ENCODE measurements at places on chromosomes 12 and 14.

DNA sequence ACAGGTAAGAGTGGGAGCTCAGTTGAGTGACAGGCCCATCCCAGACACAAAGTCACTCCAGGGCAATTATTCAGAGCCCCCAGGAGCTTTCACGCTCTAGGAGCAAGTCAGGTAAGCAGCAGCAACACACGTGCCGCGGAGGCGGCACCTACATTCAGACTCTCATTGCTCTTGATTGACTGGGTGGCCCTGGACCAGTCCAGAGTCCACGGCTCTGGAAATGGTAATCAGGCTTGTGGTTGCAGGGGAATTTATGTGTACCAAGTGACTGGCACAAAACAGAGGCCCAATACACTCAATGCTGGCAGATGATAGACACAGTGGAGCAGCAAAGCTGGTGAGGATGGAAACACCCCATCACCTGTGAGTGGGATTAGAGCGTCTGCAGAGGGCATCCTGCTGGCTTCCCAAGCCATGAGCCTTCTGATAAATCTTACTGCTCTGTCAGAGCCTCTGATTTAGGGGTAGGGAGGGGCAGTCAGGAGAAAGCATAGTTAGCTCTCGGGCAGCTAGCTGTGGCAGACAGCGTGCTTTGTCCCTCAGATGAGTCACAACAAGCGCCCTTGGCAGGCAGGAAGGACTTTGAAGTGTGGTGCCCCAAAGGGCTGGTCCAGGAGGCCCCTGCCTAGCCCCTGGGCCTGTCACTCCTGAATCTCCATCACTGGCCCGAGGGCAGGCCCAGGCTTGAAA is 344.7 kb downstream of the CACNA1C start:
- no peak for DNase-seq

DNA sequence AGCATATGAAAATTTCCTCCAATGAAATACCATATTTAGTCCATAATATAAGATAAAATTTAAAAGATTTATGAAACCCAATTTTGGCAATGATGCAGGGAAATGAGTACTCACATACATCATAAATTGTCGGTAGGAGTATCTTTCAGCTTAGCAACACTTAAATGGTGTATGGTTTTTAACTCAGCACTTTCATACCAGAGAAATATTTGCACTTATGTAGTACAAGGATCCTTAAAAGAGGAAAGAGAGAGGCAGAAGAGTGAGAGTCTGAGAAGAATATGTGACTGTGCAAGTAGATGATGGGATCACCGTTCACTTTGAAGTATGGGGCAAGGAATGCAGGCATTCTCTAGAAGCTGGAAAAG is 379.3 kb upstream of the DCN start:
- no peak for DNase-seq

DNA sequence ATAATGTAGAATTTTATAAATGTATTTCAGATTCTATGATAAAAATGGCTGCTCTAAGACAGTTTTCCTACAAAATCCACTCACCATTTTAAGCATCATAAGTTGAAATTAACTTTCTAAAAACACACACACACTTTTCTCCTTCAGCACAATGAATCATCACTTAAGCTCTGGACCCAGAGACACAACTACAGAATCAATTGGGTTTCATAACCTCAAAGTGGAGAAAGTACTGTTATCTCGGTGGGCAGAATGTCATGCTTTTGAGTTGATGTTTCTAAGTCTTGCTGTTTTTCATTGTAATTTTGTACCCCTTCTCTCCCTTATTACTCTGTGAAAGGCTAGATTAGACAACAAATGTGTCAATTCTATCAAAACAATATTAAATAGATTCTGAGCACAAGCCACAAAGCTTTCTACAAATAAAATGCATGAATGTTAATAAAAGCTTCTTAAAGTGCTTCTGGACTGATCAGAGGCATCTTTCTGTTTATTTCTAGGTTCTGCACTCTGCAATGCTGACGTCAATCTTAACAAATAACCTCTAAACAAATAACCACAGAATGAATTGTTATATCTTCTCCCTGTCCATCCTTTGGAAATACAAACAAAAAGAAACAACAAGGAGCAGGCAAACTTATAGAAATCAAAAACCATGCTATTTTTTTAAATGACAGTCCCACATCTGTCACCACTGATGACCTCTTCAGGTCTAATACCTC is 8.2 kb downstream of the IPO8 start:
- no peak for DNase-seq

GRCh38 chr14:88411039-88411438 is 25.6 kb downstream of the SPATA7 start:
- no peak for DNase-seq

DNA sequence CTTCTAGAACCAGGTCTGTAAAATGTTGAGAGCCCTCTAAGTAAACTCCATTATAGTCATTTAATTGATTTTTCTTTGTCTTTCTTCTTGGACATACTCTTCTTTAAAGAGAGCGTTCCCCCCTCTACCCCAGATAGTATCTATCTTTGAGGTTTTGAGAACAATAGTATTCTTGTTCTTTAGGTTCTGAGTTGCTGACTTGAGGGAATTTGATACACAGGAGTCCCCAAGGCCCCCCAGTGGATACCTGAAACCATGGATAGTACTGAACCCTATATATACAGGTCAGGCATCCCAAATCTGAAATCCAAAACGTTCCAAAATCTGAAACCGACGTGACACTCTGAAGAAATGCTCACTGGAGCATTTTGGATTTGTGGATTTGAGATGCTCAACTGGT is 65.5 kb downstream of the FUT8 start:
- DNase-seq = no peak

DNA sequence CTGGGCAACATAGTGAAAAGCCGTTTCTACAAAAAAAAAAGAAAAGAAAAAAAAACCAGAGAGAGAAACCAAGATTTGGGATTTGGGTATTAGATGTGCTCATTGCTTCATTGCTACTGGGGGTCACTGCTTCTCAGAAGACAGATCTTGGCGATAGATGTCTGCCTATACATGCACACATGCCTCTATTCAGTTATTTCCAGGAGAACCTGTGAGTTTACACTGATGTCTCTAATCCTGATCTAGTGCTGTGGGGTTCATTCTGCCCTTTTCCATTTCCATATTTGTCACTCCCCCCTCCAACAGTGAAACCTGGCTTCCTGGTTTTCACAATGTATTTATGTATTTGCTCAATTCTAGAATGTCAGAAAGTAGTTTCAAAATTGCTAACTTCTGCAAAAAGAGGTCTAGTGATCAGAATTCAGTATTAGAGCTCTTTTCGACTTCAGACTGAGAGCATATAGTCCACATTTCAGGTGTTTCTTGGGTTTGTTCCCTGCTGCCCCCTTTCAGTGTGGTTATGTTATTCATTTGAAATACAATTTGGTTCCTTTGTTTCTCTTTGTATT is 111.0 kb downstream of the SLC25A47 start:
- DNase-seq = no peak

DNA sequence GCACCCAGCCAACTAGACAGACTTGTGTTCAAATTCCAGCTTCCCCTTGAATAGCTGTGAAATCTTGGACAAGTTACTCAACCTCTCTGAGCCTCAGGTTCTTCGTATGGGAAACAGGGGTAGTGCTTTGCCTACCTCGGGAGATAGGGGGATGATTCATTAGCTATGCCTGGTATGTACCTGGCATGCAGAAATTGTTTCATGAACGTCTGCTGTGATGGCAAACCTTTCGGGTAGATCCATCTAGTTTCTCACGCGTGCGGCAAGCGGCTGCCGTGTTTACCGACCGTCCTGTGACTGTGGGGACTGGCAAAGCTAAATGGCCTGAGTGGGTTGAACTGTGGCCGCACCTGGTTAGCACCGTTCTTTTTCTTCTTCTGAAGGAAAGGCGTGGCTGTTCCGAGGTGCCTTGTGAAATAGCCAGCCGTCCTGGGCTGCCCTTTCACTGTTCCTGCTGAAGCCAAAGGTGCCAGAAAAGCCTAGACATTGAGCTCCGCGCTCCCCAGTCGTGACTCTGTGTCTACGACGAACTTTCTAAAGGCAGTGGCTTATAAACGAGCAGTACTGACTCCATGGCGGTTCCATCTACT is 40.6 kb upstream of the MED13L start:
- DNase-seq = no peak

- DNase-seq = no peak
Measured at GRCh38 chr12:46174061-46174662, 94.7 kb downstream of the SLC38A1 start.

DNA sequence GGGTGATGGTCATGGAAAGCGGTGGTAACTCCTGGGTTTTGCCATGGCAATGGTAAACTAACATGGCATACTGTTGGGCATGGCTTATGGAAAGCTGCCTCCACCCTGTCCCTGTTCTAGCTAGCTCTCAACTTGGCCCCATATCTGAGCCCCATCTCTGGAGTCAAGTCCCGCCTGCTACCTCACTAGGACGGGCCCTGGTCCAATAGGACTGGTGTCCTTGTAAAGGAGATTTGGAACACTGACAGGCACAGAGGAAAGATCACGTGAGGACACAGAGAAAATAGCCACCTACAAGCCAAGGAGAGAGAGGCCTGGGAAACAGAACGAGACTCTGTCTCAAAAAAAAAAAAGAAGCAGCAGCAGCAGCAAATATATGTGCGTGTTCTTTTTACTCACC is 59.8 kb downstream of the RNFT2 start:
- no peak for DNase-seq

GRCh38 chr14:55756078-55756477 is 176.1 kb downstream of the KTN1 start:
- DNase-seq = no peak

GRCh38 chr12:46503637-46504175 is 131.1 kb upstream of the SLC38A2 start:
- DNase-seq = no peak

DNA sequence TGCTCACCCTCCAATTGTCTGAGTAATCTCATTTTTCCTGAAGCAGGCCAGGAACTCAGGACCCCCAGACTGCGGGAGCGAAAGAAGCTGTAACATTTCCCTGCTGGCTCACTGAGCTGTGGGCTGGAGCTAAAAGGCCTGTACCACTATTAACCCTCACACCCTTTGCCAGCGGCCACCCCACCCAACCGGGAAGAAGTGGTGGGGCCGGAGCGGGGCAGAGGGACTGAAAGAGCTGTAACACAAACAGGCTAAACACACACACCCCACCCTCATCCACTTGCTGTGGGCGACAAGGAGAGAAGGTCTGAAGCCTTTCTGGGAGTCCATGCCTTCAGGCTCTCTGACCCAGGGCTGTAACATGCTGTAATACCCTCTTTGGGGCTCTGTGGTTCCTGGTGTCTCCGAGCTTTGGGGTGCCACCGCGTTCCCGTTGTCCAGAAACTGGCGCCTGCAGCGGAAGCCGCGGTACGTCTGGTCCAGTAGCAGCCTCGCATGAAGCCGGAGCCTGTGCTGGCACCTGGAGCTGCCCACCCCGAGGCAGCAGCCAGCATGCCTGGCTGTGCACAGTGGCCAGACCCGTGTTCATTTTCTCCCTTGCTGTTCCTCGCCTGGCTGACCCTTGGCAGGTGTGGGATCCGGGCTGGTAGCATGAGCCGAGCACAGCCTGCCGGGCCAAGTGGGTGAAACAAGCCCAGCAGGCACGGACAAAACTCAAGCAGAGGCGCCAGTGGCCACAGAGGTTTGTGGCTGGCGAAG is 345.5 kb upstream of the MGAT4C start:
- DNase-seq = no peak

- DNase-seq = peak; percentile 62
Measured at GRCh38 chr14:61322011-61322798, 826 bp downstream of the PRKCH start.

GRCh38 chr14:96108061-96108795 is 69.1 kb downstream of the C14orf132 start:
- DNase-seq = no peak

- no peak for DNase-seq
Measured at GRCh38 chr12:75354011-75354410, 19.5 kb downstream of the GLIPR1L1 start.

GRCh38 chr12:98530068-98530467 is 14.7 kb downstream of the TMPO start:
- no peak for DNase-seq

DNA sequence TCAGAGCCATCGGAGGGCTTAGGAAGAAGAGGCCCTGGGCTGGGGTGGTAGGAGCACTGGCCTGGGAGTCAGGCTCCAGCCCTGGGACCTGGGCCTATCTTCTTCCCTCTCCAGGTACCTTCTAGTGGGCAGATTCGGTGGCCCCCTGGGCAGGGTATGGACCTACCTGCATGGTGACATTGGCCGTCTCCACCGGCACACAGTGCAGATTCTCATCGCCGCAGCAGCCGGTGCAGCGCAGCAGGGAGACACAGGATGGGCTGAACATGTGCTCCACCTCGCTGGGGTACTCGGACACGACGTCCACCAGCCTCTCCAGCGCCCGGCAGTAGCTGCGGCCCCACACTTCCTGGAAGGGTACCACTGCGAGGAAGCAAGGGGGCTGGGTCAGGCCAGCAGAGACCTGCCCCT is 6.2 kb downstream of the PGF start:
- DNase-seq = no peak

DNA sequence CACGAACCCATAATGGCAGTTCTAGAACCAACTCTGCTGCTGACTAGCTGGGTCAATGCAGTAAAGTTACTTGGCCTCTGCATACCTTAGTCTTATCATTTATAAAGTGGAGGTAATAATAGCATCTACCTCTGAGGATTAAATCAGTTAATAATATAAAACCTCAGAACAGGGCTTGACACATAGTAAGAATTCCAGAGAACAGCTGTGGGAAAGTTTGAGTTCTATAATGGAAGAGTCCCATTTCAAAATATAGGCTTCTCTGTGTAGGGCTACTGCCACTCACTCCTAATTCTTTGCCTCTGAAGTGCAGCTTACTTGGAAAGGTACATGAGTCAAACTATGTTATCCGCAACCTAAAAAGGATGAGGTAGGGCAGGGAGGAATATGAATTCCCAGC is 269.2 kb upstream of the PRKD1 start:
- DNase-seq = no peak

- no peak for DNase-seq
Measured at GRCh38 chr14:99427632-99428300, 52.9 kb downstream of the SETD3 start.

GRCh38 chr12:64946132-64946829 is 121.8 kb downstream of the TBC1D30 start:
- peak; percentile 59 for DNase-seq

DNA sequence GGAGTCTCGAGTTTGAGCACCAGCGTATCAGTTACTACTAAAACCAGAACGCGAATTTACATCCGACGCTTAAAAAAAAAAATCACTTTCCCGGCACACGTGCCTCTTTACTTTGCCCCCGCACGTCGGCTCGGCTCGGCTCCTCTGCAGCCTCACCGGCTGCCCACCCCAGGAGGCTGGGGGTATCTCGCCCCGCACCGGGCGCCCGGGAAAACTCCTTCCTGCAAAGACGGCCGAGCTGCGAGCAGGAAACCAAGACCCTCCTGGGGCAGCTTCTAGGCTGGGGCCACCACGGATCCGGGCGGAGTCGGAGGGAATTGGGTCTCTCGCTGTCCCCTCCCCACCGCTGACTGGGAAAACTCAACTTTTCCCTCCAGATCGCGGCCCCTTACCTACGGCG is 610 bp downstream of the VSIG10 start:
- no peak for DNase-seq

Measured in right lobe of liver (tissue), 6 donors.